Retinal pigment epithelial cell (primary cell): ENCODE measurements at places on chromosomes 6 and 20.

DNA sequence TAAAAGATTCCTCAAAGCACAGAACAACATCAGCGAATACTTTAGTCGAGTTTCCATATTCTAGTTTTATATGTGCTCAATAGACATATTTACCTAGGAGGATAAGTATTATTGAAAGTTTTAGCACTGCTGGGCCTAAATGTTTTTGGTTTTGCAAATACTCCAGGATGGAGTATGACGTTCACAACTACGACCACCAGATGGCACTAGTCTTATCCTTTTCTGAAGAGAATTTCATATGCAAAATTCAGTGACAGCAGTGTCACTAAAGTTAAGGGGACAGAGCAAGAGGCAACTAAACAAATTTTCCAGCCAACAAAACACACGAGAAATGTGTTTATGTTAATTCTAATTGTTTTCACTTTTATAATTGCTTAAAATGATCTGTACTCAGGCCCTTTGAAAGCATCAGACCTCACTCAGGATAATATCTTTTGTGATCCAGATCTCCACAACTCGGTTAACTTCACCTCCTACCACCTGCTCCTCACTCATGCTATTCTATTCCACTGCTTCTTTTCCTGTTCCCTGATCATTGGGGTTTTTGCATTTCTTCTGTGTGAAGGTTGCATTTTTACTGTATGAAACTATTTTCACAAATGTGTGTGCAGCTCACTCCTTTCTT, 220.8 kb downstream of the TRDN start:
- peak; percentile 25 for DNase-seq

- no peak for DNase-seq
Observed at GRCh38 chr20:35632539-35633115, 17.0 kb downstream of the SPAG4 start.

- DNase-seq: no peak
Observed at GRCh38 chr6:142409794-142410193, 108.0 kb downstream of the ADGRG6 start.

DNA sequence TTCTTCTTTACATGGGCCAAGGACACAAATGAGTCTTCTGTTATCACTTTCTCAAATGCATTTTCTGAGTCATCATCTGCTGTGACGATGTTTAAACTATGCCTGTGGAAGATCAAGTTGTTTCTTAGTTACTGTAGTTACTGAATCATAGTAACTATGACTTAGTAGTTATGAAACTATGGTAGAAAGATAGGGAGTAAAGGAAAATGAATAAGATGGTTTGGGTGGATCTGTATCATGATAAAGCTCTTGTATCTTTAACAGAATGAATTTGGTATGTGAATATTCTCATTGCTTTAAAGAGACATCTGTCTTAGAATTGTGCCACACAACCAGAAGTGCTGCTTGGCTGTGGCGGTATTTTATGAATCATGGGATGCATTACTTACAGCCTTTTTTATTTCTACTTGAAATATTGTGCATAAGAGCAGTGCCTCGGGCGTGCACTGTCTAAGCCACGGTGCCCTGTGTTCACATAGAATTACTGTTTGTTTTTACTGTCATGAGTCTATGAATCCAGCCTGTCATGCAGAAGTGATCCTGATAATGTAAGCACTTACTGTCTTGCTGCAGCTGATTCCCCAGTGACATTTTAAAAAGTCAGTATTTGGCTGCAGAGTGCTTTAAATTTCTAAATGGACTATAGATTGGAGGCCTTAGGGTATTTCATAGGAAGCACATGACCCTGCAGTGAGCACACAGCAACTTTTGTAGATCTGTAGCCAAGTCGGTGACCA, 215.2 kb downstream of the TMEM242 start:
- DNase-seq: peak; percentile 58

DNA sequence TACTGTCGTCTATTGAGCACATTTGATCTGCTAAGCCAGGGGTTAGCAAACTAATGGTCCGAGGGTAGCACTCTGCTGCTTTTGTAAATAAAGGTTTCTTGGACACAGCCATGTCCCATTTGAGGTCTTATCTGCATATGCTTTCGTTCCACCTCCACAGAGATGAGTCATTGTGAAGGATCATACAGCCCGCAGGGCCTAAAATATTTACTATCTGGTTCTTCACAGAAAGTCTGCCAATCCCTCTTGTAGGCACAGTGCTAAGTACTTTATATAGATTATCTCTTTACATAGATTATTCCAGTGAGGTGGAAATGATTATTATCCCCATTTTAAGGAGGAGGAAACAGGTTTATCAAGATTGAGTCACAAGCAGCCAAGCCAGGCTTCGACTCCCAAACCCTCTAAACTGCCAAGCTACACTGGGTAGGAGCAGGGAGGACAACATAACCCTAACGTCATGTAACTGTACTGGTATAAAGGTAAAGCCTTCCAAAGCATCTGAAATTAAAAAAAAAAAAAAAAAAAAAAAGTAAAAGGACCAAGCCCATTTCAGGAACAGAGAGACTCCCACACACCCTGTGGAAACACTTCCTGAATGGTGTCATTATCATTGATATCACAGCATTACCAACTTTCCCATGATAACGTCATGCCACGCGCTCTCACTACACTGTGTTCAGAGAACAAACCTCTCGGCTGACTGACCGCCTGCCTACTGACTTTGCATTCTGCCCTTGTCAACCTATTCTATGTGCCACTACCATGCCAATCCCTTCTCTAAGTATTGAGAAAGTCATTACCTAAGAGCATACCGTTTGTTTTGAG, 101.0 kb downstream of the KIF16B start:
- no peak for DNase-seq

DNA sequence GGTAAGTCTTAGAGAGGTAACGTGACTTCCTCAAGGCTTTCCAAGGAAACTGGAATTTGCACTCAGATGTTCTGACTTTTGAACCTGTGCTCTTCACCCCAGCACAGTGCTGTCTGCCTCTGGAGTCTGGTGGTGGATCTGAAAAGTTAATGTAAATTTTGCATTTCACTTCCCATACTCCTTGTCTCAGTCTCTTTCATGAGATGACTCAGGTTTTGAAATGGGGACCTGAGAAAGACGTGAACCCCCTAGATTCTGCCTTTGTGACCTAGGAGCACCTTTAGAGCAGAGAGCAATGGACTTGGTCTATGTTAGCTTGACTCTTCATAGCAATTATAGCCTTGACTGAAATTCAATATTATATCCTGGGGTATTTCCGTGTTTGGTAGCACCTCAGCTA, 223.0 kb downstream of the QKI start:
- DNase-seq: no peak

- no peak for DNase-seq
Observed at GRCh38 chr6:169171016-169171415, 82.6 kb downstream of the THBS2 start.

- no peak for DNase-seq
Observed at GRCh38 chr6:82567621-82568020, 204.0 kb downstream of the TPBG start.

DNA sequence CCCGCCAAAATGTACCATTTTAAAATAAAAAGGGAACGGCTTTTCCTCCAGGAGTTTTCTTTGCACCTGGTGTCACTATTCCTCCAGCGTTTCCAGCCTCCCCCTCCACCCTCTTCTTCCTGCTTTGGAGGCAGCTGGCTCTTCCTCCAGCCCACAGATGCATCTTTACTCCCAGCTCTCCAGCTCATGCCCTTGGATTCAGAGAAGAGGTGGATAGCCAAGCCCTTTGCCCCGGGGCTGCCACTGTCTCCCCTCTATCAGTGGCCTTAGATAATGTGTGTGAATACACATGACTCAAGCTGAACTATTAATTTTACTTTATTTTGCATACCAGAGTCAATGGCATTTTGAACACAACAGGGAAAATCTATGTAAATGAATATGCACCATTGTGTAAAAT, 15.3 kb upstream of the CDH4 start:
- DNase-seq: no peak

GRCh38 chr6:104483225-104483834, 376.4 kb downstream of the HACE1 start:
- no peak for DNase-seq

DNA sequence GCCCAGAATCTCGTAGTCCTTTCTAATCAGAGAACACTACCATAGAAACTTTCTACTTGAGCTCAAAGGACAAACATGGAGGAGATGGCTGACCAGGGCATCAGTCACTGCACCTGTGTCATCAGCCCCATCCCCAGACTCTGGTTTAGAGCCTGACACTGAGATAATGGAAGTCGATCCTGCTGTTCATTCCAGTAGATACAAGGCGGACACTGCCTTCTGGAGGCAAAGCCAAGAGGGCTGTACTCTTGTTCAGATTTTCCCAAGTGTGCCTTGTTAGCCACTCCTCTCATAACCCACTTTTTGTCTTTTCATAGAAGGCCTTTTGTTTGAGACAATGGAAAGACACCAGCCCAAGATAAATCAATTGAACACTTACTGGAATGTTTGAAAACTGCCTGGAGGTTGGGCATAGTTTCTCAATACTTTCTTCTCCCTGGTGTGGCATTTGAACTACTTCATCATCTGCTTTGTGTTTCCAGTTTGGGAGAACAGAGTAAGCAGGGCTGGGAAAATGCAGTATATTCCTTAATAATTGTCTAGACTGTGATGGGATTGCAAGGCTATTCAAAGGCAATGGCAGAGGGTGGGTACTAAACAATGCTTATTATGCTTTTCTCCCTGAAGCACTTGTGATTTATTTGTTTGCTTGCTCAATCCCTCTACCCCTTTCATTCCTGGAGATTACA, 99.7 kb downstream of the CLIC5 start:
- DNase-seq: no peak

DNA sequence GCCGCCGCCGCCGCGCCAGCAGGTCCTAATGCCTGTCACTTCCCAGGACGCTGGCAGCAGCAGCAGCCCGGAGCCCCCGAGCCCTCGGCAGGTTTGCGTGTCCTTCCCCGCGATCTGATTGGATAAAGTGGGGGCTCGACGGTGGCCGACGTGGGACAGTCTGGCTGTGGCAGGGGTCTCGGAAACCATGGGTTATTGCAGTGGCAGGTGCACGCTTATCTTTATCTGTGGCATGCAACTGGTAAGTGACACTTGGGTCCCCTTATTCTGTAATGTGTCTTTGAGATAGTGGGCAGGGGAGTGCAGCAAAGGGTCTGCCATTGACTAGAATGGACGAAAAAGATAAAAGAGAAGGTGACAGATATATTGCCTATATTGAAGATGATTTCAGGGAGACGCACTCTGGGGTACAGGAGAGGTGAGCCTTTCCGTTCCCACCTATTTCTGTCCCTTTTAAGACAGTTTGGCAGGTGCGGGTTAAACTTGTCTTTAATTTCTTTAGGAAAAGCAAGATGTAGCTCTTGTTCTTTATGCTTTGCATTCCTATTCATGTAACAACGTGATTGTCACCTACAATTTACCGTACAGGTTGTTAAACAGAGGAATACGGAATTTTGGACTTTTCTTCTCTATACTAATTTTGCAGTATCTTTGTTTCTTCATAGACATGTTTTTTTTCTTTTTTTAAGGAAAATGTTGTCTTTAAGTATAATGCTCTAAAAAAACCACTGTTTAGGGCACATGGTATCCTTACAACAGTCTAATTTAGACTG, 535 bp downstream of the NKAIN2 start:
- no peak for DNase-seq

GRCh38 chr6:165807249-165807960, 144.4 kb upstream of the PDE10A start:
- DNase-seq: no peak

GRCh38 chr6:27791182-27791943, 120.8 kb downstream of the OR2B2 start:
- no peak for DNase-seq

DNA sequence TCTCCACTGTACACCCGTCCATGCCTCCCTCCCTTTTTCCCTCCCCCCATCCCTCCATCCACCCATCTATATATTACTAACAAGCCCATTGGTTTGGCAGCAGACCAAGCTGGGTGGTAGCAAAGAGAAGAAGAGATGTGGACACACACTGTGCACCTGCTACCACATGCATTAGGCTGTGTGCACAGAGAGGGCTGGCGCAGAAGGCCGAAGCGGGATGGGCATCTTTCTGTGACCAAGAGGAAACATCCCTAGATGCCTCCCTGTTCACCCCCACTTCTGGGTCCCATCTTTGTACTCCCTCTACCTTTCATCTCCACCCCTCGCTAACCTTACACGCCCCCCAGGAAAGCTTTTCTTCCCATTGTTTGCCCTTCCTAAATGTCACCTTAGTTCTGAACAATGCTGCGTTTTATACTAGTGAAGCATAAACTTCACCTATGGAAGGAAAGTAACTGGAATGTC, 64.9 kb upstream of the AFDN start:
- no peak for DNase-seq

- DNase-seq: no peak
Observed at GRCh38 chr6:25564943-25565342, 87.1 kb upstream of the SCGN start.

GRCh38 chr6:169503422-169504152, 198.2 kb downstream of the WDR27 start:
- DNase-seq: no peak

DNA sequence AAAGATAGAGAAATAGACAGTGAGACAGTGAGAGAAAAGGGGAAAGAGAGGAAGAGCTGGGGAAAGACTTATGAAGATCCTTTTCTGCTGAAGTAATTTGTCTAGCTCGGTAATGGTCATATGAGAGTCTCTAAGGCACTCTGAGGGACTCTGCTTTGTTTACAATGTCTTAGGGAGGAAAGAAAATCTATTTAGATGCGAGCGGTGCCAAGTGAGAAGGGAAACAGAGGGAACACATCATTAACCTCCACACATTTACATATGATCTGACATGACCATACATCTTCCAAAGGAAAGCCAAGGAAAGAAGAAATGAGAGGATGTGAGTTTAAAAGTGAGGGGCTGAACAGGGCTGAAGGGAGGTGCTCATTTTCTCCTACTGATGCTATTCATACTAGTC, 862.3 kb upstream of the CITED2 start:
- no peak for DNase-seq

DNA sequence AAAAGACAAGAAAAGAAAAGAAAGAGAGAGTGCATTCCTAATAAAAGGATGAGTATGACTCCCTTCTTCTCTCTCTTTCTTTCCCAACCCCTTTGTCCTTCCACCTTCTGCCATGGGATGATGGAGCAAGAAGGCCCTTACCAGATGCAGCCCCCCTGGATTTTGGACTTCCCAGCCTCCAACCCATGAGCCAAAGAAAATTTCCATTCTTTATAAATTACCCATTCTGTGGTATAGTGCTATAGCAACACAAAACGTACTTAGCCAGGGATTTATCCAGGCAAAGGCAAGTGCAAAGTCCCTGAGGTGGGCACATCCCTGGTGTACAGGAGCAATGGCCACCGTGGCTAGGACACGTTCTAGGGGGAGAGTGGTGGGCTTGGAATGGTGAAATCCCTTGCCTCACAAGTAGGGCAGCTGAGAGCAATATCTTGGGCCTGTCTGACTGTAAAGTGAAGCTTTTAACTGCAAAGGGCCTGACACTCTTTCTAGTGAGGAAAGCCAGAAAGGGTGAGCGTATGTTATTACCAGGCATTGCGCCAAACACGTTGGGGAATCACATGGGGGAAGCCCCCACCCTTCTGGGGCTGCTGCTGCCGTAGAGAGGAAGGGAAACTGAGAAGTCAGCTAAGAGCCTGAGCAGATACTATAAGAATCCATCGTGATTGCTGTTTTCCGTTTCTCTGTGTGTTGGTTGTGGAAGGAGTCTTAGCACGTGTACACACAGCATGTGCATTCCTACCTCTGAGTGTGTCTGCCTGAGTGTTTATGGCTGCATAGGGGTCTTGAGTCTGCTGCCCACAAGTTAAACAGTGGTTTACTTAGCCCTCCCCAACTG, 50.7 kb upstream of the SIRPA start:
- DNase-seq: no peak

- DNase-seq: no peak
Observed at GRCh38 chr6:28125401-28125800, 992 bp downstream of the ZSCAN16 start.

GRCh38 chr6:73250016-73250415, 13.0 kb downstream of the KHDC1 start:
- no peak for DNase-seq

GRCh38 chr6:19450651-19451050, 386.5 kb upstream of the ID4 start:
- DNase-seq: no peak
